ENCODE measurements at places on chromosomes 1 and 21.

GRCh38 chr1:163826500-163826899 is 504.7 kb downstream of the NUF2 start:
- DNase-seq: no peak

GRCh38 chr1:9494936-9495758 is 44.1 kb upstream of the SLC25A33 start:
- DNase-seq: peak; percentile 16

DNA sequence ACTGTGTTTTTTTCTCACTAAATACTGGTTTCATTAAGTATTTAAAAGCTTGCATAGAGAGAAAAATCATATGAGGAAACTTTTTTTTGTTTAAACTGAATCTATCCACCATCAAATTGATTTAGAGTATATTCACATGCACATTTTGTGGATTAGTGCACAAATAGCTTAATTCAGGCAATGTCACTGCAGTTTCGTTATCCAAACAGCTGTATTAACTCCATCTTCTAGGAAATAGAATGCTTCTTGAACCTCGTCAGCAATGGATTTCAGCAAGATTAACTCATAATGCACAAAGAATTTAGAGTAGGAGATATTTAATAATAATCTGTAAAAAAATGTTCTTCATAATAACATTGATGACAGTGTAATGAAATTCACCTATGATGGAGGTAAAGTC is 37.5 kb downstream of the NEXN start:
- DNase-seq: no peak

GRCh38 chr1:94734963-94735901 is 84.9 kb upstream of the SLC44A3 start:
- no peak for DNase-seq

DNA sequence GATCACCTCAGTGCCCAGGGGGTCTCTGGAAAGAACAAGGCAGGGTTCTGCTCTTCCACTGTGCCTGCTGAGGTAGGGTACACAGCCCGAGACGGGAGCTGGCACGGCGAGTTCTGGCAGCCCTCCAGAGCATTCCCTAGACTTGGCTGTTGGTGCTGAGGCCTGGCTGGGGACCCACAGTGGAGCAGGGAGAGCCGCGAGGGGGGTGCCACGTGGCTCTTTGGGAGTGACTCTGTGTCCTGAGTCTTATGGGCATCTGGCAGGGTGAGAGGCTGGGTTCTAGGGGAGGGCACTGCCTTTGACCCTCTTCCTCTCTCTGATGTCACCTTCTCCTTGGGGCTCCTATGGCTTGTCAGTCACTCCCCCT is 336.4 kb downstream of the CAMTA1 start:
- DNase-seq: no peak

- DNase-seq: no peak
Measured at GRCh38 chr1:237832858-237833257, 57.9 kb downstream of the ZP4 start.

Measured in NCI-H2171 treated with DMSO at 0.1 percent for 48 hours (cell line).